ENCODE measurements at places on chromosomes 1 and 21. TPM values are rescaled to one million over a fixed set of nuclear protein-coding genes. Genes with fewer than 3 reads are reported as not detected.

Gene EVA1B
- 143 TPM for total RNA-seq

Gene CFHR1
- total RNA-seq: not detected

Gene ASCL5
- not detected for total RNA-seq

Gene INKA2
- total RNA-seq: 1.1 TPM

Gene SLC30A7
- total RNA-seq: 27.9 TPM

Gene MAP3K21
- 0.08 TPM for total RNA-seq

Gene LRP8
- 16.1 TPM for total RNA-seq

Gene S100A8
- total RNA-seq: not detected

Gene FCRLB
- 0.83 TPM for total RNA-seq

Gene KRTAP13-2
- total RNA-seq: not detected

Gene GPA33
- total RNA-seq: not detected

Gene PRDM16
- 11.4 TPM for total RNA-seq

Gene LCE3E
- not detected for total RNA-seq

Gene FPGT
- total RNA-seq: 7.8 TPM

Gene C1orf185
- not detected for total RNA-seq

Gene NEK2
- total RNA-seq: 0.70 TPM

Gene PPIAL4G
- under 0.01 TPM for total RNA-seq

Gene NHLH1
- not detected for total RNA-seq

Gene GGPS1
- 27.3 TPM for total RNA-seq

Gene KCNE1
- total RNA-seq: 0.23 TPM

Data from smooth muscle cell of the coronary artery (primary cell).